ENCODE measurements at places on chromosomes 2 and 18.

GRCh38 chr2:26668856-26669750, 23.4 kb upstream of the KCNK3 start:
- no peak for DNase-seq

GRCh38 chr18:49447810-49448745, 12.4 kb downstream of the DYM start:
- DNase-seq = peak; percentile 53

GRCh38 chr2:46841621-46842020, 74.0 kb downstream of the MCFD2 start:
- no peak for DNase-seq

DNA sequence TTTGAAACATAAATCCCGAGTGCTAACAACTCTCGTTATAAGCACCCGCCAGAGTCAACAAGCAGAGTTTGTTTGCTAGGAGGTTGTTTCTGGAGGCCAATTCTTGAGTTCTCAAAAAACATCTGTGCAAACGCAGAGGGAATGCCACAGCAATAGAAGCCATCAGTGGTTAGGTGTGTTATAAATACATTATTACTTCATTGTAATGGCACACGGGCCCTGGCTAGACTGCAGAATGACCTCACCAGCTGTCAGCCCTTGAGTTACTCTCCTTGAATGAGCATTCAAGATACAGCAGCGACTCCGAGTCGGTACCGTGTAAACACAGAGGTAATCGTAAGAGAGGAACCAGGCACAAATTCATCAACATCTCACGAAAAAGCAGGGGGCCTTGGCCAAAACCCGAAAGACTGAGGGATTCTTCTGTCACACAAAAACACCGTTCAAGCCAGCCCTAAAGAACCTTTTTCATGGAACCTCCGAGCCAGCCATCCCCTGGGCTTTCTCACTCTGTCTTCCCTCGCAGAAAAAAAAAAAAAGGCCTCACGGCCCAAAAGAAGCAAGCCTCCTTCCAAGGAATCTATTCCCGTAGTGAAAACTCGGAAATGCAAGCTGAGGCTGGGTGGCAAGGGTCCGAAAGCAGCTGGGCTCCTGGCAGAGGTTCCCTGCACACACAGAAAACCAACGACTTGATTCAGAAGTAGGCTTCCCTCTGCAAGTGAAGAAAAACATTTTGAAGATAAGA, 133.7 kb upstream of the MEIS1 start:
- no peak for DNase-seq

DNA sequence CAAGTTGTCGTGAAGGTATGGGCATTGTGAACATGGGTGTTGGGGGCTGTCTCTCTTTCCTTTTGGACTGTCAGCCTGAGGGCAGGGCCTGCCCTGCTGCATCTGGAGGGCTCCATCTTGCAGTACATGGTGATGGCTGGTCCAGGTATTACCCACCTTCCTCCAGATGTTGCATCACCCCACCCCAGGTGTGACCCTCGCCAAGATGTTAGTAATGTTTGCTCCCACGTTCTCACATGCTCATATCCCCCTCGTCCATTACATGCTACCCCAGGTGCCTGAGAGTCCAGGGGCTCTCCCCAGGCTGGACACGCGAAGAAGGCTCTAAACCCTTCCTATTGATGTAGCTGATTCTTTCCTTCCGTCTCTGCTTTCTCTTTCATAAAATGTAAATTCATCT, 13.9 kb downstream of the ZAP70 start:
- DNase-seq = no peak

GRCh38 chr2:239409976-239410375, 9.2 kb upstream of the HDAC4 start:
- no peak for DNase-seq

DNA sequence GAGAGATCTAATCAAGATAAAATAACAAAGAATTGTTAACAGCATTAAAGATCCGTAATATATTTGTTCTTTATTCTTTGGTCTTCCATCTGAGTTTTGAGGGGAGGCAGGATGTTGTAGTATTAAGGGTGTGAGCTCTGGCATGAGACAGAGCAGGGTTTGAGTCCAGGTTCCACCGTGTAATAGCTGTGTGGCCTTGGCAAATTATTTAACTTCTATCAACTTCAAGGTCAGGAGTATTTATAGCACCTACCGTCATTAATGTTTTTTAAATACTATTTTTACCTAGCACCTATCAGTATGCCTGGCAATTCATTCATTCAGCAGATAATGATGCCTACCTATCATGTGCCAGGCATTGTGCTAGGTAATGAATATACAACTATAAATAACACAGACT, 180.1 kb upstream of the NABP1 start:
- no peak for DNase-seq

DNA sequence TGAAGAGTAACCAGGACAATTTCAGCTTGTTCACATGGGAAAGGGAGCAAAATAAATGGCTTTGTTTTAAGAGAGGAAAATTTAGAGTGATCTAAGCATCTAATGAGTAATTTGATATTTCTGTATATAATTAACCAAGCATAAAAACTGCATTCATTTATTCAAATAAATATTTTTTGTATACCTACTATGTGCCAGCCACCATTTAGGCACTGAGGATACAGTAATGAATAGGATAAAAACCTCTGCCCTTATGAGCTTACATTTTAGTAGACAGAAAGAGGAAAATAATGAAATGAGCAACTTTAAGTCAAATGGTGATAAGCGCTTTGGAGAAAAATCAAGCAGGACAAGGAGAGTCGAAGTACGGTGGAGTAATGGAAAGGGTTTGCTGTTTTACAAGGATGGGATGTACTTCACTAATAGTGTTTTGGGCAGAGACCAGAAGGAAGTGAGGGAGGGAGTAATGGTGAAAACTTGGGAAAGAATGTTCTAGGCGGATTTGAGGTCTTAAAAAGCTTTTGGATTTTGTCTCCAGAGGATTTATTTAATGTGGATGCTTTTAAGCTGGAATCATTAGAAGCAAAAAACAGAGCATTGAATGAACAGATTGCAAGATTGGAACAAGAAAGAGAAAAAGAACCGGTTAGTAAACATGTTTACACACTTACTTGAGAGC, 17.4 kb downstream of the NDC80 start:
- no peak for DNase-seq

- no peak for DNase-seq
These were observed 110.9 kb downstream of the RNF144A start for GRCh38 chr2:7027956-7028655.

DNA sequence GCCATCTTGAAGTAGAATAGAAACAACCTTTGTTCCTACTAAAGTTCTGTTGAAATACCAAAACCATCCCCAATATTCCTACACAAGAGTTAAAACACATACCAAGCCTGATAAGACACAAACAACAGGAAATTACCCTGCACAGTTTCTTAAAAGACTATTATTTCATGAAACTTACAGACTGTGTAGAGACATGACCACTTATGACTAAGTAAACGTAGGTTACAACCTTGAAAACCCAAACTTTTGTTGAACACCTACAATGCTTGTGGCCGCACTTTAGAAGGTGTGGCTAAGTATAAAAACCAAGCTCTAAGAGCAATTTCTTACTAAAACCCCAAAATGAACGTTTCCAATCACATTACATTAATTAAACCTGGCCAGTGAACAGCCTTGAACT, 2.0 kb downstream of the SMAD2 start:
- no peak for DNase-seq

- no peak for DNase-seq
These were observed 888.8 kb downstream of the CNTNAP5 start for GRCh38 chr2:124913868-124914267.

DNA sequence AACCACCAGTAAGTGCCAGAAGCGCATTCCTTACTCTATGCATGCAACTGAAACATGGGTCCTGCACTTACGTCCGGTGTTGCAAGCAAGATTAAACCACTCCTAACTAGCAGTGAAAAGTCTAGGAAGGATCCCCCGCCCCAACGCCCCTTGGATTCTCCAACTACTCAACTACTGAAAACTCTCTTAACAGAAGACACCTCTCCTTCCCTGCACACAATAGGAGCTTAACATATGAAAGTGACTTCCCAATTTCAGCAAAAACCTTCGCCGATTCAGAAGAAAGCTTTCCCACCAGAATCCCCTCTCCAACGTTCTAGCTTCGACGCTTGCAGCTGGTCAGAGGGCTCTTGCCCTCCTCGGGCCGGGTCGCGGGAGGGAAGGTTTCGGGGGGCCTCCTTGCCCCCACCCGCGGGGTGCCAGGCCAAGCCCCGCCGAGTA, 578 bp downstream of the IWS1 start:
- peak; percentile 16 for DNase-seq

DNA sequence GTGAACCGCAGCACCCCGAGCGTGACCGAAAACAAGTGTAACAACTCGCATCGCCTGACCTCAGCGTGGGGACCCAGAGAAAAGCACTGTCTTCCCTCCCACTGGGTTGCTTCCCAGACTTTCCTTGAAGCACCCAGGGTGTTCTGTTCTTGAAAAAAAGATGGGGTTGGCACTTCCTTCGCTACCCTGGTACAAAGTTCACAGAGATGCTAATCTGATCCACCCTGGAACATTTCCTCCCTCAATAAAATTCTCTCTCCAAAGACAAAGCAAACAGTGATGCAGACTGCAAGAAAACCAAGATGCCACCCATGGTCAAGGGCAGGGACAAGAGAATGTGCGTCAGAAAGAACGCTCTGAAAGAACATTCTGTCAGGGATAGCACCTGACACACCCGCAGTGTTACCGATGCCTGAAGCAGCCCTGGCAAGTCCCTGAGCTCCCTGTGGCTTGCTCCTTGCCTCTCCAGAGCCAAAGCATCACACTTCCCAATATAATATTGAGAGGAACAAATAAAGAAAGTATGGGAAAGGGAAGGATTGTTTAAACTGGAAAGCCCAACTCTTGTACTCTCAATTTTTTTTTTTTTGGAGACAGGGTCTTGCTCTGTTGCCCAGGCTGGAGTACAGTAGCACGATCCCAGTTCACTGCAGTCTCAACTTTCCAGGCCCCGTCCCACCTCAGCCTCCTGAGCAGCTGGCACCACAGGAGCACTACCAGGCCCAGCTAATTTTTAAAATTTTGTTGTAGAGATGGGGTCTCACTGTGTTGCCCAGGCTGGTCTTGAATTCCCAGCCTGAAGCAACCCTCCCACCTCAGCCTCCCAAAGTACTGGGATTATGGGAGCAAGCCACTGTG, 70.7 kb downstream of the TBC1D8 start:
- DNase-seq = no peak

- DNase-seq = no peak
These were observed 21.1 kb upstream of the CHMP3 start for GRCh38 chr2:86584151-86584913.

DNA sequence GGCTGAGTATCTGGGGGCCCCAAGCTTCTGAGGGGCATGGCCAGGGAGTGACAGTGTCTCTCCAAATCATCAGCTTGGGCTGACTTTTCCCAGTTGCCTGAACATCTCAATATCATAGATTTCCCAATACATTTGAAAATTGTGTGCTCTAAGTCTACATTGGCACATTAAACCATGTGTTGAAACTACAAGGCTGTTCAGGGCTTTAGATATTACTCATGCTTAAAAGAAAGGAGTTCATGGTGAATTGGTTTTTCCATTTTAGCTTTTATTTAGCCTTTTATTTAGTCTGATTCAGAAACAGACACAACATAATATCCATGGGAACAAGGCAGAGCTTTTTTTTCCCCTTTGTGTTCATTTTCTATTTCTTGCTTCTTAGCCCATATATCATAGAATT, 49.9 kb upstream of the GALR1 start:
- no peak for DNase-seq

DNA sequence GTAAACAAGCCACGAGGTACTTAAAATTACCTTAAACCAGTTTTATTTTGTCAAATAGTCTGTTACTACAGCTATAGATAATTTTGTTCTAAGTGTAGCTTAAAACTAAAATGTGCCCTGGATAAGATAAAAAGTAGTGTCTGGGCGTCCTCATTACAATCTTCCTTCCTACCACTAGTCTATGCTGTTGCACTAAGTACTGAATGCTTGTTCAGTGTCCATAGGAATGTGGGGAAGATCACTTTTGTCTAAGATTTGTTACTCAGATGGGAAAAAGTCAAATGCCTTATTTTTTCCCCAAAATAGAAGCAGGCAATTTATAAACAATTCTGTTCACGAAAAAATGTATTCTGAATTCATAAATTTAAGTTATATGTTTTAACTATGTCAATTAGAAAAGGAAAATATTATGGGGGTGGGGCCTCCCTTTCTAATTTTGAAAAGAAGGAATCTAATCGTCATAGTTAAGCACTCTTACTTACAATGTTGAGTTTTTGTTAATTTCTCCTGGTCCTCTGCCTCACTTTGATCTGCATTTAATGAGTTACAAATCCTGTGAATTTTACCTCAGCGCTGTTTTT, 140.4 kb upstream of the VRK2 start:
- peak; percentile 53 for DNase-seq

- DNase-seq = no peak
These were observed 11.8 kb downstream of the SYT4 start for GRCh38 chr18:43265465-43265864.

DNA sequence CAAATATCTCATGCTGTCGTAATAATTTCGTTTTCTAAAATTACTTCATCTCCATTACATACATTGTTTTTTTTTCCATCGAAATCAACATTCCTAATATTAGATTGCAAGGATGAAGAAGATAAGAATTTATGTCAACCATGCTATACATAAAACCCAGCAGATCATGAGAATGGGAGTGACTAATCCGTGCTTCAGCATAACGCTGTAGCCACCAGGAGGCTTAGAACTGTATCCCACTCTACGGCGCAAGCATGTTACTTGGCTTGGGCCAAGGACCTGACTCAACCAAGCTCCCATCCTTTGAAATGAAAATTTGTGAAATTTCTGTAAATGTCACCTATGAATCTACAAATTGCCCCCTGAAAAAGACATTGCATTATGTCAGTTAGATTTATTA, 392.5 kb downstream of the FIGN start:
- no peak for DNase-seq

DNA sequence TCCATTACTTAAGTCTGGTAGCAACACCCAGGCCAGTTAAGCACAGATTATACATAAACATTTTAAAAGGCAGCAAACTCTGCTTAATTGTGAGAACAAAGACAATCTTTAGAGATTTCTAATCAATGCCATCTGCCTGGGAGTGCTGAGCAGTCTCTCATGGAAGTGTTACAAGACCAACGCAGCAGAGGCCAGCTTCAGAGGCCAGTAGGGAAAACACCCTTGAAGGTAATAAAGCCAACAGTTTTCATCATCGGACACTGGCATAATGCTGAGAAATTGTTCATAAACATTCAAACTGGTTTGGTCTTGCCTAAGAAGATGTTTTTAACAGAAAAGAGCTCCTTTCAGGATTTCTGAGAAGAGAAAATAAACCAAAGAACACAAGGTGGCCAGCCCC, 35.0 kb downstream of the EPB41L3 start:
- no peak for DNase-seq

- DNase-seq = no peak
These were observed 60.5 kb downstream of the MAP4K4 start for GRCh38 chr2:101758001-101758400.

DNA sequence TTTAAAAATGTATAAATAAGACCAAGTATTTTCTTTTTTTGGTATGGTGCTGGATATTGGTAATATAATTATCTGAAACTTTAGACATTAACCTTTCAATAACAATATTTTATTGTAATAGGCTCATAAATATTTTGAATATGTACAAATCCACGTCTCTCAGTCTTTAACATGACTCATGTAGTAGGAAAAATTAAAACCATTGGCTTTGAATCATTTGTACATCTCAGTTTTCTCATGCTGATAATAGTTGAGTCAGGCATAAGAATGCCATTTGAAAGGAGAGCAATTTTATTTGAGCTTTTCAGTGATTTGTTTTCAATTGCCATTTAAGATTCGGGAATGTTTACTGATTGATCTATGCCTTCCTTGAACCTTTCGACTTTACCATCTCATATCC, 364.8 kb downstream of the TGIF1 start:
- no peak for DNase-seq
